ENCODE measurements at places on chromosomes 5 and 9.

DNA sequence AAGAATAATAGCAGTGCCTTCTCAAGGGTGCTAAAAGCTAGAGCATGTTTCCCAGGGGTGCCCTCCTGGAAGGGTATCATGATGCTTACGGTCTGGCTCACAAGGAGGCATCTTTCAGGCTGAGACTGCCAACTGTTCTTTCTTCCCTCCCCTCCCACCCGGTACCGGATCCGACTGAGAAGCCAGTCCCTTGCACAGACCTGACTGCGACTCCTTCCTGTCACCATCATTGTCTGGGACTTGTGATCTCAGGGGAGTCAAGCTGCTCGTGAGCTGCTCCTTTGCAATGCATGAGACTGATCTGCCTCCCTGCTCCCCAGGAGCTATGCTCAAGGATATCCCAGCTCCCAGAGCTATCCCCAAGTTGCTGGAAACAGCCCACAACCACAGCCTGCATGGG lies 170.8 kb downstream of the GADD45G start:
- no peak for DNase-seq

DNA sequence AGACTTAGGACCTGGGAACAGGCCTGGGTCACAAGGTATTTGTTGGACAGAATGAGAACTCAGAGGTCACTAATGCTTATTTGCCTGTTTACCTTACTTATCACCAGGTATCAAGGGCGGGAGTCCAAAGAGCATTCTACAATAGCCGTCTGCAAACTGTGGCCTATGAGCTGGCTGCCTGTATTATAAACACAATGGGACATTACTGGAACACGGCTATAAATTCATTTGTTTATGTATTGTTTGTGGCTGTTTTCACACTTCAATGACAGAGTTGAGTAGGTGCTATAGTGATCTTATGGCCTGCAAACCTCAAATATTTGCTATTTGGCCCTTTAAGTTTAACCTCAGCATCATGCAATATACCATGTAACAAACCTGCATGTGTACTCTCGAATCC lies 76.6 kb upstream of the ASTN2 start:
- no peak for DNase-seq

DNA sequence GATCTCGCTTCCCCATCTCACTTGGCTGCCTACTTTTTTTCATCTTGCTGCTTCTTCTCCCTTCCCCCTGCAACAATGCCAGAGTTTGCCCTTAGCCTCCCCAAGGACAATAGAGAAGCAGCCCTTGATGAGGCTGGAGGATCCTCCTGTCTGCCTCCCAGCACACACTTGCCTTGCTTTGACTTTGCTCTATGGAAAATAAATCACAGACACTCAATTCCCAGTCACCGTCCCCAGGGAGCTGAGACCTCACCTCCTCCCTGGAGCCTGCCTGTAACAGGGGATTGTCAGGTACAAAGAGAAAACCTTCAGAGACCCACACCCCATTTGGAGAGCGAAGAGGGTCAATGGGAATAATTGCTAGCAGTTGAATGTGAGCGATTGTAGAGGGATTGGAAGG lies 242.1 kb upstream of the ZNF462 start:
- no peak for DNase-seq

DNA sequence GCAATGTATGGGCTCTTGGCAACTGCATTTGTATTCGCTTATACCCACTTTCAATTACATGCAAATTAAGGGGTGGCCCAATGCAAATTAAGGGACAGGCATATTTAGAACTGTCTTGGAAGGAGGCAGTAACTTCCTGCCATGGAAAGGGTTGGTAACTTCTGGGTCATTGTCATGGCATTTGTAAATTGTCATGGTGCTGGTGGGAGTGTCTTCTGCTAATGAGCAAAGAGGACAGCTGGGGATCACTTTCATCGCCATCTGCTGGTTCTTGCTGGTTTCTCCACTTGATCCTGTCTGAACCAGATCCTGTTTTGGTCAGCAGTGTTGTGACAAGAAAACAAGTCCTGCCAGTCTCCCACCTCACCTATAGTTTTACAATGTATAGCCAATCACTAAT lies 23.3 kb upstream of the UGT3A2 start:
- DNase-seq: peak; percentile 47

DNA sequence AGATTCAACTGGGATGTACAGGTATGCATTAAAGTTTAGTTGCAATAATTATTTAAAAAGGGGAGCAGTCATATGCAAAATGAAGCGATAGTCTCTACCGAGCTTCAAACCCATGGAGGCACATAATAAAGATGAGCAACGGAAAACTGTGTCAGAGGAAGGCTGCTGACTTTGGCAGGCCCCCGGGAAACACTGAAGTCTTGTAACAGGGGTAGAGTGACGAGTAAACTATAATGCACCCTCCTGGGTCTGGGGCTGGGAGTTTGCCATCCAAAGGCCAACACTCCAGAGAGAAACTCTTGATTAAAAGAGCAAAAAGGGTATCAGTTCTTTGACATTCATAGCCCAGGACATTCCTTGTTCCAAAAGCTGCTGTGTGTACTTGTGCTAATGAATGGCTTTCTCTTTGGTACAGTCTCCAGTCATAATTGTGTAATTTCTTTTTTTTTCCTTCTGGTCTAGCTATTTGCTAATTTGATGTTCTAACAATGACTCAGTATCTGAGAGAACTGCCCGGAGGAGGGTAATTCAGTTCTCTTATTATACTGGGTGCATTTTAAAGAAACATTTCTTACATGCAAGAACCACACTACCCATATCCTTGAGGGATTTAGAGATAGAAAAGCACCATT lies 59.2 kb downstream of the TNC start:
- no peak for DNase-seq

DNA sequence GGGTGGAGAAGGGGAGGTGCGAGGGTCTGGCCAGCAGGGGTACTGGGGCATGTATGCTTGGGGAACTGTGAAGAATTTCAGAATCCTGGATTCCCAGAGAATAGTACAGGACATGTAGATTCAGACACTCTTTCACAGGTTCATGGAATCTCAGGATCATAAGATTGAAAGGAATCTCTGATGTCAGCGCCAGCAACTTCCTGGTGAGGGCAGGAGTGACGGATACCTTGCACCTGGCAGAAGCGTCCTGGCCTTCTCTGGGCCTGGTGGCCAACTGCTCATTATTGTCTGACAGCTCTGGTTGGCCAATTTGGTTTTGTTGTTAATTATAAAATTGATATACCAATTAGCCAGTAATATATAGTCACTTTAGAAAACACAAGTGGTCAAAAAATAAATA lies 6.9 kb downstream of the GM2A start:
- no peak for DNase-seq

GRCh38 chr9:21656776-21657674 lies 145.4 kb upstream of the MTAP start:
- DNase-seq: no peak

- DNase-seq: peak; percentile 81
Observed at GRCh38 chr9:33623658-33624586, 99.9 kb downstream of the ANKRD18B start.

DNA sequence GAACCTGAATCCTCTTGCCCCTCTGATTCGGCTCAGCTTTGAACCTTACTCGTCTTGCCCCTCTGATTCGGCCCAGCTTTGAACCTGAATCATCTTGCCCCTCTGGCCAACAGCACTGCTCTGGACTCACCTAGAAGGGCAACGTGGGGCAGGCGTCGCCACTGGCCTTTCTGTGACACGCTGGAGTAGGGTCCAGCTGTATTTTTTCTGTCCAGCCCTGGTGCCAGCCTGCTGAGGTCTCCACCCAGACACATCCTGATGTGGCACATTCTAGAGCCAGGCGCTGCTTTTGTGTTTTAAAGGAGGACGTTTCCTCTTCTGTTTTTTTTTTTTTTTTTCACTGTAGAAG lies 15.2 kb upstream of the CPEB4 start:
- DNase-seq: no peak

GRCh38 chr9:8331507-8332330 lies 532.1 kb upstream of the DMAC1 start:
- no peak for DNase-seq

DNA sequence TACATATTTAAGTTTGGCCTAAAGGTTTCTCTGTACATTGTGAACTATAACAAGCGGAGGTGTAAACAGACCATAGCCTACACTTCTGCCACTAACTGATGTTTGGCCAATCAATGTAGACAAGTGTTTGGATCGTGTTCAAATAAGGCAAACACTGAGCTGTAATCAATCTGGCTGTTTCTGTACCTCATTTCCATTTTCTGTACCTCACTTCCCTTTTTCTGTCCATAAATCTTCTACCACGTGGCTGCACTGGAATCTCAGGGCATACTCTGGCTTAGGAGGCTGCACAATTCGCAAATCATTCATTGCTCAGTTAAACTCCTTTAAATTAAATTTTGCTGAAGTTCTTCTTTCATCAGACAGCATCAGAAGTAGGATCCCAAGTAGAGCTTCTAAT lies 140.9 kb downstream of the SLC25A46 start:
- no peak for DNase-seq

GRCh38 chr9:35753466-35753865 lies 610 bp downstream of the MSMP start:
- DNase-seq: no peak

- DNase-seq: no peak
Observed at GRCh38 chr9:136021171-136021871, 60.1 kb upstream of the UBAC1 start.

- no peak for DNase-seq
Observed at GRCh38 chr9:113648048-113648447, 184.5 kb downstream of the RGS3 start.

DNA sequence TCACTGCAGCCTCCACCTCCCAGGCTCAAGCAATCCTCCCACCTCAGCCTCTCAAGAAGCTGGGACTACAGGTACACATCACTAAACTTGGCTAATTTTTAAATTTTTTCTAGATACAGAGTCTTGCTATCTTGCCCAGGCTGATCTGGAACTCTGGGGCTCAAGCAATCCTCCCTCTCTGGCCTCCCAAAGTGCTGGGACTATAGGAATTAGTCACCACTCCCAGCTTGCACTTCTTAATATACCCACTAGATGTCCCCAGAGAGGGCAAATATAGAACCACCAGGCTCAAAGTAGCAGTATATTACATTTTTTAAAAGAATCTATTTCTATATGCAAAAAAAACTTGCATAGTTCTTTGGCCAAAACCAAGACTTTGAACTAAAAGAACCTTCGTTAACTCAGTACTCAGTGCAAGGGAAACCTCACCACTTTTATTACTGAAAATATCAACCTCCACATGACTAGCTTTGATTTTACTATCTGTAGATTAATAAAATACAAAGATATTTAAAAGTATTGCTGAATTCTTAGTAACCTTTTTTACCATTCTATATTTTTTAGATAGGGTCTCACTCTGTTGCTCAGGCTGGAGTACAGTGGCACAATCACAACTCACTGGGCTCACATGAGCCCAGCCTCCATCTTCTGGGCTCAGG lies 25.8 kb upstream of the HSD17B3 start:
- peak; percentile 69 for DNase-seq

DNA sequence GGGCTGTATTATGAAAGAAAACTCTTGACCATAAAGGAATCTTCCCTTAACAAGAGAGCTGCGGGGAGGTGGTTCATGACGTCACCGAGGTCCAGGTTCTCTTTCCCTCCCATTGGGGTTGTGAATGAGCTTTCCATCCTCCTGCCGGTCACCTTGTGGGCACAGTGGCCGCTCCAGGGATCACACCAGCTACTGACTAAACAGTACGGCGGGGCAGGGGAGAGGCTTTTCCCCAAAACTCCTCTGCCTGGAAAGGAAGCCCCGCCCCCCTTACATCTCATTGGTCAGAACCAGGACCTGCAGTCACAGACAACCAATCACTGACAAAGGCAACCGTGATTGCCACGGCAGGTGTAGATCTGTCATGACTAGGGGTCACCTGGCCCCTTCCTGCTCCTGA lies 35.6 kb downstream of the ROR2 start:
- DNase-seq: no peak

DNA sequence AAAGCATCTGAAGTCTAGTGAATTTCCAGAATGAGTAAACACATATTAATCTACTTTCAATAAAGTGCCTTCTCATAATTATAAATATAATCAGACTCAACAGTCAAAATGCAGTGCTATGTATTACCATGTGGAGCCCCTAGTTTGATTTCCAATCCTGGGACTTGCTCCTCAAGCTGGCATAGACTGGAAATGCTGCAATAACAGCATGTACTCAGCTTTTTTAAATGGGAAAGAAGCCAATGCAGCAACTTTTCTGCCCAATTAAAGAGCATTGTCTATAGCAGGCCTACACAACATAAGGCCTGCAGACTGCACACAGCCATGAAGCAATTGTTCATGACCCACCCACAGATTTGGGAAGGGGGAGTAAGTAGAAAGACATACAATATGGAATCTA lies 103.2 kb downstream of the NR2F1-AS1 start:
- no peak for DNase-seq

DNA sequence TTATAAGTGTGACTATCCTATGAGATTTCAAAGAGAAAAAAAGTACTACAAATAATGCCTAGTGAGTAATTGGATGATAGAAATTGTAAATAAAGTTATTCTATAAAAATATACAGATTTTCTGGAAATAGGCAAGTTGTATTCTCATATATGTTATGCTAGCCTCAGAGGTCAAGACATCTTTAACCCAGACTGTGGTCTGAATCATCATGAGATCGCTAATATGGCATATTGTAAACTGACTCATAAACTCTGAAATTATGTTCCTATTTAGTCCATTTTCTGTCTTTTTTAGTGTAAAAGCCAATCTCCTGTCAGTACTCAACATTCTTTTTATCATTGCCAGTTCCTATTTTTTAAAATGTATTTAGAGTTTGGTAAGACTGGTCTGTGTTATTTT lies 14.2 kb downstream of the LOX start:
- DNase-seq: no peak

GRCh38 chr5:125560476-125561225 lies 814.2 kb upstream of the ZNF608 start:
- DNase-seq: no peak

- DNase-seq: no peak
Observed at GRCh38 chr9:14906644-14907359, 3.4 kb downstream of the FREM1 start.

Data from activated CD4-positive, alpha-beta T cell treated with anti-CD3 and anti-CD28 coated beads, Interleukin-10, Interleukin-2, amounts not matched to agents 100 ng/mL and 50 ng/mL, durations not matched to agents 16 hours and 8 hours (primary cell).